Common myeloid progenitor, CD34-positive (primary cell): ENCODE measurements at places on chromosomes 5 and 9.

GRCh38 chr5:66346869-66347268 is 202.8 kb downstream of the SREK1 start:
- no peaks in the 10 kb centered on the region for H3K36me3 ChIP-seq
- no peaks in the 10 kb centered on the region for H3K27me3 ChIP-seq
- H3K4me1 ChIP-seq = no peaks in the 10 kb centered on the region
- no peak overlapping the region for H3K27ac ChIP-seq
- DNase-seq = no peak
- H3K4me3 ChIP-seq = no peak overlapping the region

GRCh38 chr9:4768681-4769080 is 24.1 kb upstream of the RCL1 start:
- H3K4me3 ChIP-seq = no peak overlapping the region
- H3K36me3 ChIP-seq = no peaks in the 10 kb centered on the region
- no peaks in the 10 kb centered on the region for H3K27me3 ChIP-seq
- no peak overlapping the region for H3K27ac ChIP-seq

- no peak for DNase-seq
- no peaks in the 10 kb centered on the region for H3K4me1 ChIP-seq
- H3K36me3 ChIP-seq = no peaks in the 10 kb centered on the region
Measured at GRCh38 chr5:55848783-55849182, 2.4 kb upstream of the IL31RA start.

- no peaks in the 10 kb centered on the region for H3K27me3 ChIP-seq
- H3K36me3 ChIP-seq = peaks cover 44% of the 10 kb centered on the region
- H3K4me3 ChIP-seq = no peak overlapping the region
- no peak for DNase-seq
Measured at GRCh38 chr9:123097430-123098095, 64.1 kb downstream of the GPR21 start.

DNA sequence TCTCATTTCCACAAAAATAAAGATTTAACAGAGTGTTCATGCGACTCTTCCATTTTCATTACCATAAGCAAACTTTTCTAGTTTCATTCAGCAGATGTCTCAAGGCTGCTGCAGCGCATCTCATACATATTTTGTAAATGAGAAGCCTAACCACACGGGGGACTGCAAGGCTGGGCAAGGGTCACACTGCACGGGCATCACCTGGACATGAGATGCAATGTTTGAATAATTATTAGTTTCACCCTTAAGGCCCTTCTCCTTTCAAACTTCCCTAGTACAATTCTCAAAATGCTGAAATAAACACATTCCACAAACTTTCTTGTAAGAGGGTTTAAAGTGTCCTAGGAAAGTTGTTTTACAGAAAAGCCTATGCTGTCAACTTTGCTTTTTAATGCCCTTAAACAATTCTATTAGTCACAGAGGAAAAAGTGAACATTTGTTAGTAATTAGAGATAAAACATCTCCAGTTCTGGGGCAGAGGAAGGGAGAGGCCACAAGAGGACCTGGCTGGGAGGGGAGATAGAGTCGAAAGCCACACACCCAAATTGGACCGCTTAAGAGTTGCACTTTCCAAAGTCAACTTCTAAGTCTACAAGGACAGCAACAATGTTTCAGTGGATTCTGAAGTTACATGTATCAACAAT is 1.3 kb downstream of the DENND1A start:
- DNase-seq = peak; percentile 72
- H3K36me3 ChIP-seq = no peaks in the 10 kb centered on the region
- H3K27me3 ChIP-seq = peaks cover 5% of the 10 kb centered on the region
- H3K4me3 ChIP-seq = peak overlapping the region; percentile 65
- H3K27ac ChIP-seq = peak overlapping the region; percentile 56
- peaks cover 18% of the 10 kb centered on the region for H3K4me1 ChIP-seq

- H3K4me1 ChIP-seq = peaks cover 20% of the 10 kb centered on the region
- no peaks in the 10 kb centered on the region for H3K36me3 ChIP-seq
- no peak overlapping the region for H3K4me3 ChIP-seq
- H3K27ac ChIP-seq = no peak overlapping the region
Measured at GRCh38 chr9:124449381-124450151, 685 bp upstream of the ADGRD2 start.

DNA sequence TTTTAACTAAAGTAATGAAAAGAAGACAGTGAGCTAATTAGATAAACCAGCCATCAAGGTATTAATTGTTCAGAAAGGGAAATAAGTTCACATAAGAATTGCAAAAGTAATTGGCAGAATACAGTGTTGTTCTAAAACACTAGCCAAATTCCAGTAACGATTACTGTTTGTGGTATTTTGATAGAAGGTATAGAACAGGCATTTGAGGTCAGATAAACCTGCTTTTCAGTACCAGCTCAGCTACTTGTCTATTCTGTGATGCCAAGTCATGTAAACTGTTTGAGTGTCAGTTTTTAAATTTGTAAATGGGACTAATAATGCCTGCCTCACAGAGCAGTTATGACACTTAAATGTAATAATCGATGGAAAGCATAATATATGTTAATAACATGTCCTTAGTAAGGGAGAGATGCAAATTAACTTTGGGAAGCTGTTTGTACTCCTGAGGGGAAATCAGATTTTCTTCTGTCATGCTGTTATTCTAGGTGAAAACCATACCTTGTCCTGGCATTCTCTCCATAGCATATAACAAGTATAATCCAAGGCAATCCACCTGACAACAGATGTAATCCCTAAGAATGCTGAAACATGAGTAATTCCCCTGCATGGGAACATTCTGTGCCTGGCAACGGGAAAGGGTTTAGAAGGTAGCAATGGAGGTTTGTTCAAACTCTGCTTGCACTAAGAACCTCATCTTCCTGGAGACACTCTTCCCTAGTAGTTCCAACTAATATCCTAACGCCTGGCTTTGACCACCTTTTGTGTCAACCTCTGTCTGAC is 509.5 kb upstream of the PAPPA start:
- no peaks in the 10 kb centered on the region for H3K36me3 ChIP-seq
- no peak overlapping the region for H3K27ac ChIP-seq
- DNase-seq = no peak
- no peak overlapping the region for H3K4me3 ChIP-seq
- H3K4me1 ChIP-seq = no peaks in the 10 kb centered on the region

- H3K27me3 ChIP-seq = no peaks in the 10 kb centered on the region
- no peaks in the 10 kb centered on the region for H3K4me1 ChIP-seq
- no peak for DNase-seq
- H3K27ac ChIP-seq = no peak overlapping the region
Measured at GRCh38 chr5:114434396-114435219, 72.7 kb downstream of the KCNN2 start.

DNA sequence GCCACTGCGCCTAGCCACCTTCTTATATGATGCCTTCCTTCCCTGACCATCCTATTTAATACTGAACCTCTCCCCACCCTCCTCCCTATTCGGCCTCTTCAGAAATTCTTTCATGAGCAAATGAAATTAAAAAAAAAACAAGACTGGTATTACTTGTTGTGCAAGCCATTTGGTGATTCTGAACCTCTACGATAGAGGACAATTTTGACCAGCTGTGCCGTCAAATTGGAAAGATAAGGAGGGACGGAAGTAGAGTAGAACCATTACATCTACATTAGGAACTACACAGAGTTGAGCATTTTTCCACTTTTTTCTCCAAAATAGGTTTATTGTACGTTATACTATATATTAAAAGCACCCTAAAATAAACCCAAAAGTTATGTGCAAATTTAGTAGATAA is 2.9 kb downstream of the DHX29 start:
- H3K4me1 ChIP-seq = peaks cover 32% of the 10 kb centered on the region
- H3K27me3 ChIP-seq = no peaks in the 10 kb centered on the region
- no peak for DNase-seq
- no peak overlapping the region for H3K4me3 ChIP-seq

DNA sequence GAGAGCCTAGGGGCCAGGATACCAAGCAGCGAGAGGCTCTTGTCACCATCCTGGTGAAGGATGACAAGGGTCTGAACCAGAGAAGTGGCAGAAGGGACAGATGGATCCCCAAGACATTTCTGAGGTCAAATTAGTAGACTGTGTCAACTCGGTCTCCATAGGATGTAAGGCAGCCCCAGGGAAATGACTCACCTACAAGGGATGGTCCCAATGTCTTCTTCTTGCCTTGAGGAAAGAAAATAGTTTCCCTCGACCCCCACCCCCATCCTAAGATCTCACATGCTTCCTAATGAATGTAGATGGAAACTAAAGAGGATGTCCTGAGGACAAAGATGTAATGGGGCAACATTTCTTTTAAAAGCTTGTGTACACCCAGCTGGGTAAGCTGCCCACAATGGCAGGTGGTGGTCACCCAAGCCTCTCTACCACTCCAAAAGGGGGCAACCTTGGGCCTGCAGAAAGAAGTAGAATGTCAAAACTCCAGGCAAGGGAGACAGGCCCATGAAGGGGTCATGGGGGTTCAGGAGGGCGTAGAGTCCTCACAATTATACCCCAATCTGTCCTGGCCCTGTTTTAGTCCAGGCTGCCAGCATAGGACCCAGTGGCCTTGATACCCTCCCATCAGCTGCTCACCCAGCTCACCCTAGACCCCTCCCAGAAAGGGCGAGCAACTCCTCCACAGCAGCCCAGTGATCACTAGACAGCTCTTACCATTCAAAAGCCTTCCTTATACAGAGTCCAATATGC is 187.4 kb downstream of the ACTL7B start:
- H3K27ac ChIP-seq = no peak overlapping the region
- peaks cover 2% of the 10 kb centered on the region for H3K4me1 ChIP-seq
- no peak overlapping the region for H3K4me3 ChIP-seq
- no peak for DNase-seq
- no peaks in the 10 kb centered on the region for H3K27me3 ChIP-seq
- H3K36me3 ChIP-seq = no peaks in the 10 kb centered on the region

GRCh38 chr9:3180696-3181048 is 336.8 kb upstream of the PUM3 start:
- peaks cover 17% of the 10 kb centered on the region for H3K27me3 ChIP-seq
- peaks cover 26% of the 10 kb centered on the region for H3K4me1 ChIP-seq
- H3K27ac ChIP-seq = no peak overlapping the region
- DNase-seq = no peak
- H3K36me3 ChIP-seq = no peaks in the 10 kb centered on the region
- peak overlapping the region; percentile 75 for H3K4me3 ChIP-seq

GRCh38 chr5:38135486-38136039 is 122.8 kb upstream of the EGFLAM start:
- H3K27me3 ChIP-seq = no peaks in the 10 kb centered on the region
- no peak overlapping the region for H3K27ac ChIP-seq
- no peaks in the 10 kb centered on the region for H3K36me3 ChIP-seq
- no peaks in the 10 kb centered on the region for H3K4me1 ChIP-seq

- H3K27me3 ChIP-seq = no peaks in the 10 kb centered on the region
- H3K4me1 ChIP-seq = peaks cover 14% of the 10 kb centered on the region
- peaks cover 11% of the 10 kb centered on the region for H3K36me3 ChIP-seq
- no peak overlapping the region for H3K27ac ChIP-seq
- DNase-seq = no peak
Measured at GRCh38 chr9:128252317-128253139, 23.3 kb downstream of the GOLGA2 start.

GRCh38 chr5:150398722-150399523 is 13.8 kb downstream of the CD74 start:
- DNase-seq = peak; percentile 88
- H3K27ac ChIP-seq = no peak overlapping the region
- no peaks in the 10 kb centered on the region for H3K27me3 ChIP-seq
- H3K36me3 ChIP-seq = peaks cover 11% of the 10 kb centered on the region

DNA sequence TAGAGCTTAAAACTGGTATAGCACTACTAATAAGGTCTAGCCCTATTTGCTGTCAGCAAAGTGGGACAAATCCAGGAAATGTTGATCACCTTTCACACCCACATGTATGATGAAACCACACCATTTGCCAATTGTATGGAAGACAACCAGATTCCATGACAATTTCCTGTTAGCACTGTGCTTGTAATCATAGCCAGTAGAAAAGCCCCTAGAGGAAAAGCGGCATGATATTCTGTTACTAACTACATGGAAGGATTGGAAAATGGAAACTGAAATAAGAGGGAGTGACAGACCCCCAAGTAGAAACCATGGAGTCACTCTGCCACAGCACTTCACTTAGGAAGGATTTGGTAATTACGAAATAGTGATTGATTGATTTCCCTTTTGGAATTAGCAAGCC is 923 bp downstream of the SPATA6L start:
- no peak for DNase-seq
- H3K4me1 ChIP-seq = peaks cover 25% of the 10 kb centered on the region
- no peaks in the 10 kb centered on the region for H3K27me3 ChIP-seq

DNA sequence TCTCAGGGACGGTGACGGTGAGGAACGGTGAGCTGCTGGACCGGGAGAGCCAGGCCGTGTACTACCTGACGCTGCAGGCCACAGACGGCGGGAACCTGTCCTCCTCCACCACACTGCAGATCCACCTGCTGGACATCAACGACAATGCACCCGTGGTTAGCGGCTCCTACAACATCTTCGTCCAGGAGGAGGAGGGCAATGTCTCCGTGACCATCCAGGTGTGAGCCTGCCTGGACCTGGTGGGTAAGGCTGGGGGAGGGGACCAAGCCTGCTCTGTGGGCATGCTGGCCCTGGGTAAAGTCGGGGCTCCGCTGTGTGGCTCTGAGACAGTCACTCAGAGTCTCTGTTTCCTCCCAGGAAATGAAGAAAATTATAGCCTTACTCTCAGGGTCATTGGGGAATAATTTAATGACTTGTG is 29.3 kb downstream of the CDHR2 start:
- H3K4me3 ChIP-seq = no peak overlapping the region
- H3K27ac ChIP-seq = no peak overlapping the region
- peak; percentile 60 for DNase-seq
- no peaks in the 10 kb centered on the region for H3K36me3 ChIP-seq
- no peaks in the 10 kb centered on the region for H3K27me3 ChIP-seq
- no peaks in the 10 kb centered on the region for H3K4me1 ChIP-seq

DNA sequence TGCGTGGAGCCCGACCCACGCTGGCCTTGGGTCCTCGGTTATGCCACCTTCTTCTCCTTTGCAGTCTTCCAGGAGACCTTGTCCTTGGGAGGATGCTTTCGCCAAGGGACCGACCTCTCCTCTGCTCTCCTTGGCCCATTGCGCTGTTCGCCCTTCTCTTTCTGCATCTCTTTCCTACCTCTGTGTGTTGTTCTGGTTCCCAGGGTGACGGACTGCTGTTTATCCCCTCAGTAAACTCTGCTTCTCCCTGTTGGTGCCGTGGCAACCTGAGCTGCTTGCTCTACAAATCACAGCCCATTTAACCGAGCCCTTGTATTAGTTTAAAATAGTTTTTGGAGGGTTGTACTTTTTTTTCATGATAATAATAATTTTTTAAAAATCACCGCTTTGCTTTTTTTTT is 97.9 kb downstream of the DAPK1 start:
- H3K27me3 ChIP-seq = no peaks in the 10 kb centered on the region
- peak; percentile 78 for DNase-seq
- H3K4me3 ChIP-seq = no peak overlapping the region

DNA sequence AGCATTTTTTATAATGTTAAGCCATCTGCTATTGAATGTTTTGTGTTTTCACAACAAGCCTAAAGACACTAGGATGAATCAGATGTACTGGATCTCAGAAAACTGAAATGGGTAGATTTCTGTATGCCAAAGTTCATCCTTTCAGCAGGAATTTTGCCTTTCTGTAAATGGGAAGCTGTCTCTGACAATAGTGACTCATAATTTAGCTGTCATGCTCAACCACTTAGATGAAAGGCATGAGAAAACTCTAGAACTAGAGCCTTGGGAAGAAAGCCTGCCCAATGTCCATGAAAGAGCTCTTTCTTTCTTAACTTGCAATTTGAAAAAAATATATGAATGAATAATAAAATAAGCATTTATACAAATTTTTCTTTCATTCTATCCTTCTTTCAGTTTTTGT is 616.0 kb upstream of the EDIL3 start:
- DNase-seq = no peak
- H3K36me3 ChIP-seq = no peaks in the 10 kb centered on the region
- H3K27me3 ChIP-seq = no peaks in the 10 kb centered on the region
- no peak overlapping the region for H3K4me3 ChIP-seq
- no peaks in the 10 kb centered on the region for H3K4me1 ChIP-seq

GRCh38 chr9:117551171-117551570 is 136.3 kb upstream of the ASTN2 start:
- H3K27me3 ChIP-seq = peaks cover 5% of the 10 kb centered on the region
- no peak overlapping the region for H3K4me3 ChIP-seq
- no peak overlapping the region for H3K27ac ChIP-seq
